ENCODE measurements at places on chromosomes 7 and 10. TPM values are rescaled to one million over a fixed set of nuclear protein-coding genes. Genes with fewer than 3 reads are reported as not detected.
A peak's percentile ranks its signal among the peaks of the same experiment; 100 is the strongest.

GRCh38 chr7:2728316-2729030 lies 40.5 kb downstream of the AMZ1 start:
- no peak for DNase-seq

GRCh38 chr10:74645692-74646091 lies 180.7 kb upstream of the KAT6B start:
- DNase-seq, result no peak

DNA sequence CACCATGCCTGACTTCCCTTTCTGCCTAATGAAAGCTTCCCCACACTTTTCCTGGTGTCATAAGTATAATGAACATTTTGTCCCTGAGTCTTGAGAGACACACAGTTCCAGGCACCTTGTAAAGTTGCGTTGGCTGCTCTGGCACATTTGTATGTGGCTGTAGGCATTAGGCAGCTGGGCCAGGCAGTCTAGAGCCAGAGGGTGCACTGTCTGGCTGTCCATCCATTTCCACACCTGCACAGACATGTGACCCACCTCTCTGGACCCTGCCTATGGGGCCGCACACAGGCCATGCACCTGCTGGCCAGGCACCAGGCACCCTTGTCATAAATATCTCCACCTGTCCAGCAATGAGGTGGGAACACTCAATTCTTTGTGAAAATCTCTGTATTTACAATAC lies 54.7 kb upstream of the ANTXRL start:
- no peak for DNase-seq

DNA sequence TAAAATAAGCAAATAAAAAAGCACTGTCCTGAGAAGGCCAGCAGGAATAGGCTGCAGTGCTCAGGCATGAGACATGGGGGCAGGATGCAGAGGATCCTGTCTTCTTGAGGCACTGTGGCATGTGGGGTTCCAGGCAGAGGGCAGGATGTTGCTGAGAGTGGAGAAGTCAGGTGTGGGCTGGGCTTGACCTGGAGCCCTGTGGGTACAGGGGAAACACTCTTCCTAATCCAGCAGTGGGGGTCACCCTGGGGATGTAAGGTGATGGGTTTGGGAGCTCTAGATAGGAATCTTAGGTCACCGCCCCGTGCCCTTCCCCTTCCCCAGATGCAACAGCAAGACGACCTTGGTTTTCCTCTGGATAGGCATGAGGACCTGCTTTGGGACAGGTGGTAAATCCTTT lies 13.6 kb downstream of the SUMF2 start:
- DNase-seq, result no peak

DNA sequence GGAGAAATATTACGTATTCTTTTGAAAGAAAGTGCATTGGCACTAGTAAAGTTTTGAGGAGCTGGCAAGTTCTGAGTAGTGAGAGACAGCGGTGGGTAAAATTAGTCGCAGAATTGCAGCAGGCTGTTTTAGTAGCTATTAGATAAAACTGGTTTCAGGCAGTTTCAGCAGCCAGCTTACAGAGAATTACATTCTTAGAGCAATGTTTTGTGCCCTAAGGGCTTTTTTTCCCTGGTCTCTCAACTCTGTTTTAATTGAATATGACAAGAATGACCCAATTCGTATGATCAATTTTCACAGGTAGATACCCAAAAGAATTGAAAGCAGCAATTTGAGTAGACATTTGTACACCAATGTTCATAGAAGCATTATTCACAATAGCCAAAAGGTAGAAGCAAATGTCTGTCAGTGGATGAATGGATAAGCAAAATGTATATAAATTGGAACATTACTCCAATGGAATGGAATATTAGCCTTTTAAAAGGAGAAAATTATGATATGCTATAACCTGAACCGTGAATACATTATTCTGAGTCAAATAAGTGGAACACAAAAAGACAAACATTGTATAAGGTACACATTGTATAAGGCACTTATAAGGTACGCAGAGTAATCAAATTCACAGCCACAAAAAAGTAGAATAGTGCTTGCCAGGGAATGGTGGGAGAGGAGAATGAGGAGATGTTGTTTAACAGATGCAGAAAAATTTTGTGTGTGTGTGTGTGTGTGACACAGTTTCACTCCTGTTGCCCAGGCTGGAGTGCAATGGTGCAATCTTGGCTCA lies 5.2 kb upstream of the KBTBD2 start:
- no peak for DNase-seq

GRCh38 chr10:92240289-92241157 lies 50.4 kb downstream of the CPEB3 start:
- peak; percentile 6 for DNase-seq

GRCh38 chr10:14056610-14057332 lies 274.0 kb downstream of the FRMD4A start:
- DNase-seq, result no peak

DNA sequence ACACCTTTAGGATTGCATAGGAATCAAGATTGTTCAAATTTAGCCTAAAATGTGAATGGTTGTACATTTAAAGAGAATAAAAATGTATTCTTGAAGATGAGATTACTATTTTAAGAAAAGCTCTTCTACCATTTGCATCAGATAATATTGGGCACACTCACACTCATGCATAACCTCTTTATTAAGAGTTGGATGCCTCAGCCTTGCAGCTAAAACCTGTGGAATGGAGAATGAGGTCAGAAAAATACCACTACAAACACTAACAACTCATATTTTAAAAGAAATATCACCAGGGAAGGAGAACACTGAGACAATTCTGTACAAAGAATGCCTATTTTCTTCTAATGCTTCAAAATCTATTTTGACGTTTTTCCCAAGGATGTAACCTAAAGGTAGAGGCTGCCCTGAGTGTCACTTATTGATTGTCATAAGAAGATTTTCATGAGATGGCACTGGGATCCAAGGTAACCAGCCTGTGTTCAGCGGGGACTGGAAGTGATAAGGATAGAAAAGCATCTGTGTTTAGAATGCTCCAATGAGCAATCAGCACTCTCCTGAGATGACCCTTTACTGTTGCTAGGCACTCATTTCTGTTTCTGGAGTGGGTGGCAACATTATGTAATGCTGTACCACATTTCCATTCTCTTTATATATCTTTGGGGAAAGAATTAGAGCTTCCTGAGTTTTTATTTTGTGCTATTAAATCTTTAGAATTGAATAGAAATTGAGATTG lies 26.6 kb downstream of the REEP3 start:
- no peak for DNase-seq

GRCh38 chr7:30278849-30279652 lies 5.3 kb upstream of the ZNRF2 start:
- no peak for DNase-seq

- no peak for DNase-seq
These were observed 112.2 kb downstream of the TES start for GRCh38 chr7:116322541-116322940.

DNA sequence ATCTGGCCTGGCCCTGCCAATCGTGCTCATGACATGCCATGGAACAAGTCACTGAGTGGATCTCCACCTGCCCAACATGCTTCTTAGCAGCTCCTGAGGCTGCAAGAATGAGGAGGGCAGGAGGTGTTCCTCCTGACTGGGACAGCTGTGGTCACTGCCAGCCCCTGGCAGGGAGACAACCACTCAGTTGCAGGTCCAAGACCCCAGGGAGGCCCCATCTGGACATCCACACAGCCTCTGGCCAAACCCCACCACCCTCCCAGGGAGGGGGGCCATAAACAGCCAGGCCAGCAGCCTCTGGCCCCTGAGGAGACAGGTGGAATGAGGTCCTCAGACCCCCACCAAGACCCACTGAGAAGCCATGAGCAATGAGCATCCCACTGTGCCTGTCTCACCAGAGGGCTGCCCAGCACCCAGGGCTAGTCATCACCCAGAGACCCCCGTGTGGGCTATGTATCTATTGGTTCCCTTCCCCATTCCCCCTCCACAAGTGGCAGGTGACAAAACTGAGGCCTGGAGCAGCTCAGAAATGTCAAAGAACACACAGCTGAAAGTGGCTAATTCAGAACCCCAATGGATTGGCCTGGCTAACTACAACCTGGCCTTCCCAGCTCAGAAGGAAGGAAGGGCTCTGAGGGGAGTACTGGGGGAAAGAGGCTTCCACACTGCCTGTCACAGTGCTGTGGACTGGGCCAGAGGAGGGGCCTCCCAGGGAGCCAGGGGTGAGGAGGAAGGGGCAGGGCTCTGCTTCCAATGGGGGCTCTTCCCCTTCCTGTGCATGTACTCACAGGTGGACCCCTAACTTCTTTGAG lies 3.0 kb downstream of the GPRIN2 start:
- DNase-seq, result no peak

DNA sequence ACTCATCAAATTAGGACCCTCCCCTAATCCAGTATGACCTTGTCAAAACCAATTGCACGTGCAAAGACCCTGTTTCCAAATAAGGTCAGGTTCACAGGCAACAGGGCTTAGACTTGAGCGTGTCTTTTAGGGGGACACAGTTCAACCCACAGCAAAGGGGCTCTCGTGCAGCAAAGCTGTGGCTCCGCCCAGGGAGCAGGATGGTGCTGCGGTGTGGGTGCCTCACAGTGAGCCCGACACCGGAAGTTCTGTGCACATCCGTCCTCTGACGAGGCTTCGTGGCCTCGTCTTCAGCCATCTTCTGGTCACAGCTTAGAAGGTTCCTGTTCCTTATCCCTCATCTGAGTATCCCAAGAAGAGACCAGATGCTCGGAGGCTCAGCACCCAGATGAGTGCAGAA lies 509.2 kb upstream of the FOXK1 start:
- DNase-seq, result no peak

- DNase-seq, result no peak
These were observed 228.7 kb downstream of the FRMD4A start for GRCh38 chr10:14102056-14102455.

- DNase-seq, result no peak
These were observed 758.6 kb downstream of the AUTS2 start for GRCh38 chr7:70356787-70357328.

- DNase-seq, result no peak
These were observed 152.4 kb downstream of the IMMP2L start for GRCh38 chr7:111409714-111410422.

- DNase-seq, result peak; percentile 45
These were observed 18.5 kb upstream of the ANTXRL start for GRCh38 chr10:46268076-46268881.

DNA sequence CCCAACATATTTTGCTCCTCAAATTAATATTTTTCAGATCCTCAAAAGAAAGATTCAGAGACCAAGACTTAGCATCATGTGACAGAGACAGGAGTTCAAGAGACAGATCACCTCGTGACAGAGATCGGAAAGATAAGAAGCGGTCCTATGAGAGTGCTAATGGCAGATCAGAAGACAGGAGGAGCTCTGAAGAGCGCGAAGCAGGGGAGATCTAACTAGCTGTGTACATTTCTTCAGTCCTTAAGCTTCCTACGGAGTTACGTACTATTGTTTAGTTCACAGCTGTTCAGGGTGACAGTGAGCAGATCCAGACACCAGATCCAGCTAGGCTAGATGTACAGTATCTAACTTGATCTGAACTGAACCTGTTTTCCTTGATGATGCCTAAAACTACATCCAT lies 61.3 kb downstream of the KLRG2 start:
- no peak for DNase-seq

Gene TBX20
- total RNA-seq, result 0.28 TPM

Gene LRRC17
- total RNA-seq, result 0.14 TPM

Gene FAM237B
- not detected for total RNA-seq

Gene TRIM4
- 23.6 TPM for total RNA-seq

Gene GAD2
- total RNA-seq, result not detected

Gene RAB19
- total RNA-seq, result 3.8 TPM

Gene PDE6C
- total RNA-seq, result not detected

Gene EGFR
- 0.30 TPM for total RNA-seq

Gene TMEM270
- not detected for total RNA-seq

Gene VIPR2
- 0.26 TPM for total RNA-seq

Measured in activated T-cell treated with anti-CD3 and anti-CD28 coated beads, Interleukin-2, amount 50 U/mL, for 4 hours (primary cell).